ENCODE measurements at places on chromosomes 5 and 9.
A peak's percentile ranks its signal among the peaks of the same experiment; 100 is the strongest.

DNA sequence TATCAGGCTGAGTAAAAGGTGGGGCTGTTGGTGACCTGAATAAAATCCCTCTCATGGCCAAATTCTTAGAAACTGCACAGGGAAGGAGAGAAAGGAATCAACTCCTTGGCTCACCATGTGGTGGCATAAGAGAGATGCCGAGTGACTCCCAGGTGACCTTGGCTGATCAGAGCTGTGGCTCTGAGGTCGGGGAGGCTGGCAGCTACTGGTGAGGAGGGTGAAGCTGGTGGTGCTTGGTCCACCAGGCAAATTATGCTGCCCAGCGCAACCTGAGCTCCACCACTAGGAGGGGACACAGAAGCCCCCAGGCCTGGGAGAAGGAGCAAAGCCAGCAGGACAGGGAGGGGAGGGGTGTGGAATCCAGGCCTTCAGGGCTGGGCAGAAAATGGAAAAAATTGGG, 111.2 kb upstream of the IL12B start:
- no peak for DNase-seq

DNA sequence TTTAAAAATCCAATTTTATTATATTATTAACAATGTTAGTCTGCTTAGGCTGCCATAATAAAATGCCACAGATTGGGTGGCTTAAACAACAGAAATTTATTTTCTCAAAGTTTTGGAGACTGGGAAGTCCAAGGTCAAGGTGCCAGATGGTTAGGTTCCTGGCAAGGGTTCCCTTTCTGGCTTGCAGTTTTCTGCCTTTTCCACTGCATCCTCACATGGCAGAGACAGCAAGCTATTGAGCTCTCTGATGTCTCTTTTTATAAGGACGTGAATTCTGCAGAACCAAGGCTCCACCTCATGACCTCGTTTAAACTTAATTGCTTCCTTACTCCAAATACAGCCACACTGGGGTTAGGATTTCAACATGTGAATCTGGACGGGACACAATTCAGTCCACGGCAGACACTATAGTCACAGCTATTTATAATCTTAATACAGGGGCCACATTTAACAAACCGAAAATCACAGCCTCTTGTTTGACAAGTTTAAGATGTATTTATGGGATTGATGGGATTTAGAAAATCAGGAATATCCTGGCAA, 174.9 kb upstream of the PUM3 start:
- DNase-seq = no peak

DNA sequence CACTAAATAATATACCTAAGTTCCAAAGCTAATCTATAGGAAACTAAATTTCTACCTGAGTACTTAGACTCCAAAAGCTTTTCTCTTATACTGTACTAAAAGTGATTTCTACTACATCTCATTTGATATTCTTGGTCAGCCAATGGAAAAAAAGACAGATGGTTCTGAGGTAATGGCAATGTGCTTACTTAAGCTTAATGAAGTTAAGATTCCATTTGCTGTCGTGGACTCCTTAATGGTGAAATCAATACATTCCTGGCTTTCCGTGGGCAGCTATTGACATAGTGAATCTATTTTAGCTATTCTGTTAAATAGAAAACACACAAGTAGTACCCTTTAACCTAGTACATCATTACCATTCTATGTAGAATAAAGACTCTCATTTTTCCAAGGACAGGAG, 1825.6 kb upstream of the CDH9 start:
- DNase-seq = no peak

- no peak for DNase-seq
Observed at GRCh38 chr5:43572357-43572756, 15.5 kb upstream of the PAIP1 start.

DNA sequence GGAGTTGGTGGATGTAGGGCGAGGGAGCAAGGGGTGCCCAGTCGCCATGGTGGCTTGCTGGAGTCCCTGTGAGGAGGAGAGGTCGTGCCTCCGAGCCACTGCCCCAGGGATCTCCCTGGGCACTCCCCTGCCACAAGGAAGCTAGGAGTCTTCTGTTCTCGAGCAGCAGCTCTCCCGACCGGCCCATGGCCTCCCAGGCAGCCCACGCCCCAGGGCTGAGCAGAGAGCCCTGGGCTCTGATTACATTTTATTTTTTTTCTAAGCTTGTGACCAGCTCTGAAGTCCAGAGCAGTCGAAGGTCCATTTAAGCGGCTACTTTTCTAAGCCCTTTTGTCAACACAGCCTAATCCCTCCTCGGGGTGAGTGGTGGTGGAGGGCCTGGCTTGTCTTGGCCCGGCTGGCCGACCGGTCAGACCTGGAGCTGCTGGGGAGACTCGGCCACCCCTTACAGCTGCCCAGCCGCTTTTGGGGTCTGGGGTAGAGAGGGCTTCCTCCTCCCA, 2.1 kb downstream of the RXRA start:
- peak; percentile 13 for DNase-seq

GRCh38 chr9:115373000-115373709, 255.2 kb upstream of the TNC start:
- DNase-seq = peak; percentile 75

DNA sequence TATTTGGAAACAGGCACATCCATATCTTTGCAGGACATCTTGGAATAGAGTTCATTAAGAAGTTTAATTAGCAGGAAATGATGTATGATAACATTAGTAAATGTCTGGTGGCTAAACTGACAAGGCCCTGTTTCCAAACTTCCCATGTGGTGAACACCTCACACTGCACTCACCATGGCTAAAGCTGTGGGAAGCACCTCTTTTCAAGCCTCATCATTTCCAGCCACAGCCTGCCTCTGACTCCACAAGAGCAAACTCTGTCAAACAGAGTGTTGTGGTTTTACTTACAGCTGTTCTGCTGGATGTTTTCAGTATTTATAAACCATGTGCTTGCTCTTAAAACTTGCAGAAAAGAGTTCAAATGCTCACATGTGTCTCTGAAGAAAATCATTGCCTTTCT, 14.9 kb upstream of the NDUFB6 start:
- no peak for DNase-seq

GRCh38 chr9:4706971-4707622, 27.7 kb downstream of the CDC37L1 start:
- DNase-seq = no peak

Measured in fibroblast of the conjunctiva (primary cell).